Myometrial cell (primary cell): ENCODE measurements at places on chromosomes 1 and 21. TPM values are rescaled to one million over a fixed set of nuclear protein-coding genes. Genes with fewer than 3 reads are reported as not detected.

Gene MFAP2
- total RNA-seq = 10.8 and 16.4 TPM in 2 replicates

Gene COL24A1
- 0.58 and 0.71 TPM in 2 replicates for total RNA-seq

Gene ZMYM4
- 33.2 and 40.6 TPM in 2 replicates for total RNA-seq

Gene KCNJ10
- not detected in 2 replicates for total RNA-seq

Gene GPR157
- 4.0 and 4.6 TPM in 2 replicates for total RNA-seq

Gene FRRS1
- total RNA-seq = 11.8 and 16.1 TPM in 2 replicates

Gene CD34
- 0.35 and 0.86 TPM in 2 replicates for total RNA-seq

Gene TOE1
- 7.6 and 14.4 TPM in 2 replicates for total RNA-seq

Gene TLCD4
- total RNA-seq = under 0.01 TPM in 1 of 2 replicates, not detected in the other

Gene CREB3L4
- total RNA-seq = 7.8 and 14.7 TPM in 2 replicates

Gene CHIA
- total RNA-seq = not detected in 2 replicates

Gene TRAPPC3
- total RNA-seq = 123 and 145 TPM in 2 replicates

Gene SLAMF1
- not detected in 2 replicates for total RNA-seq

Gene WNT3A
- total RNA-seq = not detected in 2 replicates

Gene LCE2C
- total RNA-seq = not detected in 2 replicates

Gene LRRC7
- under 0.01 TPM in 1 of 2 replicates, not detected in the other for total RNA-seq

Gene MRPL55
- 102 and 117 TPM in 2 replicates for total RNA-seq

Gene AKT3
- total RNA-seq = 10.4 and 16.5 TPM in 2 replicates

Gene DLGAP3
- 0.18 TPM in 1 of 2 replicates, not detected in the other for total RNA-seq

Gene RUNX3
- not detected in 2 replicates for total RNA-seq

Gene HSPB7
- total RNA-seq = 0.35 and 0.58 TPM in 2 replicates

Gene NKAIN1
- not detected in 2 replicates for total RNA-seq

Gene LEPROT
- 39.8 and 42.7 TPM in 2 replicates for total RNA-seq
